Activated CD4-positive, alpha-beta T cell treated with anti-CD3 and anti-CD28 coated beads, Interleukin-2, amount 50 U/mL, for 1 hour (primary cell): ENCODE measurements at places on chromosomes 5 and 9.
A peak's percentile ranks its signal among the peaks of the same experiment; 100 is the strongest.

DNA sequence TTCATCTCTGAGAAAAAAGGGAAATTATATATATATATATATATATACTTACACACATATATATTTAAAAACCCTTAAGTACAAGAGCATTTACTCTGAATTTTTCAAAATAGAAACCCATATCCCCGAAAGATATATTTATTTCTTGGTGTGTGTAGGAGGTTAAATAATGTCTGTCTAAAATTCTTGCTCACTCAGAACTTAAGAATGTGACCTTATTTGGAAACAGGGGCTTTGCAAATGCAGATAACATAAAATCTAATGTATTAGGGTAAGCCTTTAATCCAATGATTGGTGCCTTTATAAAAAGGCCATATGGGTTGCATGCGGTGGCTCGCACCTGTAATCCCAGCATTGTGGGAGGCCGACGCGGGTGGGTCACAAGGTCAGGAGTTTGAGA lies 517.3 kb upstream of the TLE4 start:
- no peak for DNase-seq

- DNase-seq = no peak
Measured at GRCh38 chr5:71740015-71740753, 21.1 kb downstream of the CARTPT start.

- DNase-seq = no peak
Measured at GRCh38 chr5:148391422-148391821, 7.7 kb downstream of the FBXO38 start.

- no peak for DNase-seq
Measured at GRCh38 chr9:96453625-96454024, 3.7 kb downstream of the HABP4 start.

DNA sequence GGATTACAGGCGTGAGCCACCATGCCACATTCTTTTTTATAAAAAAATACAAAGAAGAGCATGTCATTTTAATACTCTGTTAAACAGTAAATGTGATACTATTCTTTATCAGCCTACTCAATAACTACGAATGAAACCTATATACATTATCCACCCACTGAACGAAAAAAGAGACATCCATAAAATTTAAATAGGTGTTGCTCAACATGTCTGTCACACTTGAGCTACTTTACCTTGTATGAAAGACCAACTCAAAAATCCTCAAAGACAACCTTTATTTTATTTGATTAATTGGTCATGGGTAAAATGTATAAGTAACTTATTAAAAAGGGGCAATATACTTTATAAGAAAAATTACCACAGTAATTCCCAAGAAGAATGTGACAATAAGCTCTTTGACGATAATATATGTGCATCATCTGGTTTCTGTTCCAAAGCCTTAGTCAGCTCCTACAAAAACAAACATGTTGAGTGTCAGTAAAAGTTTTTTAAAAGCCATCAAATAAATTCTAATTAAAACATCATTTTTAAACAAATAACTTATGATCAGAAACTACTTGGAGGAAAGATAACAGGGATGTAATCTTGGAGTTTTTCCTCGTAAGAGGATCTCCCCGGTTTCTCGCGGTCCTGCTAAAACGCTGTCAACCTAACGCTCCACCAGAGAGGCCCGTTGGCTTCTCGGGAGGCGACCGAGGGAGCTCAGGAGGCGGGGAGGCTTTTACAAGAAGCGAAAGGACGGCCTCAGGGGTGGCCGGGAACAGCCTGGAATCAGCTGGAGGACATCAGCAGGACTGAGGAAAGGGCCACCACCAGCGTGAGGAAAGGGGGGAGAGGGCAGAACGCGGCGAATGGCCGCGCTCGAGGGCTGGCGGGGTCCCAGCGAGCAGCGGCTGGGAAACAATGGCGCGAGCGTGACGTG lies 13.5 kb upstream of the ANKRD18B start:
- peak; percentile 20 for DNase-seq

GRCh38 chr5:89729623-89730301 lies 679.8 kb downstream of the CETN3 start:
- DNase-seq = no peak

GRCh38 chr9:72949244-72949582 lies 3.6 kb downstream of the ALDH1A1 start:
- DNase-seq = no peak

DNA sequence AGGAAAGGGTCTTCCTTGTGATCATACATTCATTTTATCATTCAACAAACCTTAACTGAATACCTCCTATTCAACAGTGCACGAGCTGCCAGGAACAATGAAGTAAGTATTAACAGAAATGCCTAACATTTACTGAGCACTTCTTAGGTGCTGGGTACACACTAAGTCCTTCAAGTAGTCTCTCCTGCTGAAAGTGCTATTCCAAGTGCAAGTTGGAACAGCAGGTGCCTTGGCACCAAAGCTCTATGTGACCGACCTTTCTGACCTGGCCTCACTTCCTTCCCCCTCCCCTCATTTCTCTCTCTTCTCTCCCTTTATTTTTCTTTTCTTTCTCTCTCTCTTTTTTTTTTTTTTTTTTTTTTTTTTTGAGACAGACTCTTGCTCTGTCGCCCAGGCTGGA lies 94.5 kb downstream of the GRIA1 start:
- DNase-seq = no peak

DNA sequence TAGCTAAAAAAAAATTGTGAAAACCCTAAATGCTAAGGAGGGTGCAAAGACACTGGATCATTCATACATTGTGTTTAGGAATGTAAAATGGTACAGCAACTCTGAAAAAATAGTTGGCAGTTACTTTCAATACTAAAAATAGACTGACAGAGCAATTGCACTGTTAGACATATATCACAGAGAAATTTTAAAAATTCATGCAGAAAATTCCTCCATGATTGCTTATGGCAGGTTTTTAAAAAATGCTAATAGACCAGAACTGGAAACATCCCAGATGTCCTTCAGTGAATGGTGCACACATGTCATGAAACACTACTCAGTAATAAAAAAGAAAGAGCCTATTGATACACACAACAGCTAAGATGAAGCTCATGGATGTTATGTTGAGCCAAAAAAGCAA lies 349.8 kb upstream of the DAB2 start:
- DNase-seq = no peak

GRCh38 chr5:19172926-19173470 lies 815.0 kb downstream of the CDH18 start:
- no peak for DNase-seq

GRCh38 chr9:81259896-81260295 lies 429.5 kb downstream of the TLE1 start:
- DNase-seq = no peak

DNA sequence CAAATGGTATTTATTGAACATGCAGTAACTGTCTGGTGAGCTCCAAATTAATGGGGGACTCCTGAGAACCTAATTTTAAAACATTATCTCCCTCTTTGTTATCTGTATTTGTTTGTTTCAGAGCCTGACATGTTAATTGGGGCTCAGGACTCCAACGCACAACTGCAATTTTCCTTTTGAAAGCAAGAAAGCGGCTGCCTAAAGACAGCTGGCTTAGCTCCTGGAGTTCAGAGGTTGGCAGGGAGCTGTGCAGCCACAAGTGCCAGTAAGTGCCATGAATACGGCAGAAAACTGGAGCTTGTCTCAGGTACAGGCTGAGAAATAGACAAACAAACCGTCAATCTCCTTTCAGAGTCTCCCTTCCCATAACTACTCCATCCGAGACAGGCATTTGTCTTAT lies 80.9 kb downstream of the PPP2R2B start:
- no peak for DNase-seq

DNA sequence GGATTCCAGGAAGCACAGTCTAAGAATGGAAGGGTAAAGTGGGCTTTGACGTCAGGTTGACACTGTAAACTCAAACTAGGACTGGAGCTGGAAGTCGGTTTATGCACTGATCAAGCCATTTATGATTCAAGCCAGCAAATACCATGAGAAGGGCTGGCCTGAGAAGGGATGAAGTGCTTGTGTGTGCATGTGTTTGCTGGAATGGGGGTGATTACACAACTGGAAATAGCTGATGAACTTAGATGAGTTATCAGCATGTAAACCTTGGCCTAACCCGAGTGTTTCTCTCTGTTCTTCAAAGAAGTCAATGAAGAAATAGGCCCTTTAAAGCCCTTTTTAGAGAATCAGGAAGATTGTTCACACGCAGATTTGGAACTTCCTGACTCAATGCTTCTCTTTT lies 287.6 kb downstream of the RFX3 start:
- no peak for DNase-seq

GRCh38 chr9:135249711-135250110 lies 162.2 kb downstream of the OLFM1 start:
- DNase-seq = no peak

- DNase-seq = no peak
Measured at GRCh38 chr9:79610019-79610631, 38.4 kb downstream of the TLE4 start.

- no peak for DNase-seq
Measured at GRCh38 chr5:62653001-62653863, 74.6 kb downstream of the LRRC70 start.

- DNase-seq = no peak
Measured at GRCh38 chr9:95157481-95158151, 159.9 kb downstream of the FANCC start.

- DNase-seq = no peak
Measured at GRCh38 chr5:124663101-124663506, 83.3 kb downstream of the ZNF608 start.

- no peak for DNase-seq
Measured at GRCh38 chr5:132271251-132272246, 14.1 kb downstream of the PDLIM4 start.

DNA sequence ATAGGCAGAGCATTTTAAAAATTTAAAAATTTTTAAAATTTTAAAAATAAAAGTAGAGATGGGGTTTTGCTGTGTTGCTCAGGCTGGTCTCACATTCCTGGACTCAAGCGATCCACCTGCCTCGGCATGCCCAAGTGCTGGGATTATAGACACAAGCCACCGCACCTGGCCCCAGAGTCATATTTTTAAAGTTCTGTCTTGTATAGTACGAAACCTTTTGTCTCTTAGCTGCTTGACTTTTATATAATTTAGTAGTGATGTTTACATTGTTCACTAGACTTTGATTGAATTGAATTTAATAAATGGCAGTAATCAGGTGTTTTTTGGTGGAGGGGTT lies 31.0 kb downstream of the LRRTM2 start:
- no peak for DNase-seq

- no peak for DNase-seq
Measured at GRCh38 chr5:38681029-38681706, 124.7 kb upstream of the LIFR start.

GRCh38 chr9:109815366-109815947 lies 35.5 kb downstream of the PALM2AKAP2 start:
- DNase-seq = no peak

DNA sequence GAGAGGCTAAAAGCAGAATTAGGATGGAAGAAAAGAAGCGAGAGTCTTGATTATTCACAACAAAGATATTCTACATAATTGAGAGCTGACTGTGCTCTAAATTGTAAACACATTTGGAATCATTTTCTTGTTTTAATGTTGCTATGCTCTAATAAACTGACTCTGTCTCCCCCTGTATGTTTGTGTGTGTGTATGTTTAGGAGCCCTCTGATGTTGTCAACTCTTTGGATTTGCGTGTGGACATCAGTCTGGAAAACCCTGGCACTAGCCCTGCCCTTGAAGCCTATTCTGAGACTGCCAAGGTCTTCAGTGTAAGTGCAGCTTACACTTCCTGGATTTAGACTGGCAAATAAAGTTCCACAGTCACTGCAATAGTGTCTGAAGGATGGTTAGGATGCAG lies 37.8 kb downstream of the MOCS2 start:
- no peak for DNase-seq

GRCh38 chr9:106312906-106313305 lies 550.1 kb upstream of the ZNF462 start:
- DNase-seq = no peak

- no peak for DNase-seq
Measured at GRCh38 chr5:123455640-123456039, 32.4 kb upstream of the CEP120 start.

DNA sequence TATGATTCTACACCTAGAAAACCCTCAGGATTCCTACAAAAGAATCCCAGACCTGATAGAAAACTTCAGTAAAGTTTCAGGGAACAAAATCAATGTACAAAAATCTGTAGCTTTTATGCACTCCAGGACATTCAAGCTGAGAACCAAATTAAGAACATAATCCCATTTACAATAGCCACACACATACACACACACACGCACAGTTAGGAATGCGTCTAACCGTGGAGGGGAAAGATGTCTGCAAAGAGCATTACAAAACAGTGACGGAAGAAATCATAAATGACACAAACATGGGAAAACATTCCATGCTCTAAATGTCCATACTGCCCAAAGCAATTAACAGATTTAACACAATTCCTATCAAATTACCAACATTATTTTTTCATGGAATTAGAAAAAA lies 51.4 kb upstream of the CAST start:
- DNase-seq = no peak

- no peak for DNase-seq
Measured at GRCh38 chr5:59856358-59856757, 37.2 kb downstream of the PDE4D start.

DNA sequence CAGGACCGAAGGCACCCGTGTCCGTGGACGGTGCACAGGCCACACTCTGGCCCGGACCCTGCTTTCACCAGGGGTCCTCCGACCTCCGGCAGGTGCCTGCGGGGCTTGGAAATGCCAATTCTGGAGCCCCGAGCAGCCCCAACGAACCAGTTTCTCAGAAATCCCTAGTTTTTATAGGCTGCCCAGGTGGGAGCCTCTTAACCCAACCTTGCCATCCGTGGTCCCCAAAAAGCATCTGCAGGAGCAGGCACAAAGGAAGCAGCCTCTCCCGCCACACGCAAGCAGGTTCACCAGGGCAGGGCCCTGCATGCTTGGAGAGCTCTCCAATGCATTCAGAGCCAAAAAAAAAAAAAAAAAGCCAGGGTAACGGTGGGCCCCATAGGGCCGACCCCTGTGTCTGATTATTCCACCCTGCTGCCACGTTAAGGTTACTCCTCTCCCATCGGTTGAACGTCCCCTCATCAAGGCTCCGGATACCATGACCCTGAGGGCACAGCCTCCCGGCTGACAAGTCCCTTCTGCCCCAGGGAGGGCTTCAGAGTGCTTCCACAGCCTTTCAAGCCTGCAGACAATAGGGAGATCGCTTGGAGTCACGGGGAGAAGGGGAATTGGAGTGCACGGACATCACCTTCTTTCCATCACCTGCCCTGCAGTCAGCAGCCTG lies 796 bp upstream of the TPRN start:
- DNase-seq = no peak

- DNase-seq = no peak
Measured at GRCh38 chr5:62718324-62718723, 139.7 kb downstream of the LRRC70 start.

- DNase-seq = no peak
Measured at GRCh38 chr5:137760719-137761516, 6.8 kb upstream of the HNRNPA0 start.

DNA sequence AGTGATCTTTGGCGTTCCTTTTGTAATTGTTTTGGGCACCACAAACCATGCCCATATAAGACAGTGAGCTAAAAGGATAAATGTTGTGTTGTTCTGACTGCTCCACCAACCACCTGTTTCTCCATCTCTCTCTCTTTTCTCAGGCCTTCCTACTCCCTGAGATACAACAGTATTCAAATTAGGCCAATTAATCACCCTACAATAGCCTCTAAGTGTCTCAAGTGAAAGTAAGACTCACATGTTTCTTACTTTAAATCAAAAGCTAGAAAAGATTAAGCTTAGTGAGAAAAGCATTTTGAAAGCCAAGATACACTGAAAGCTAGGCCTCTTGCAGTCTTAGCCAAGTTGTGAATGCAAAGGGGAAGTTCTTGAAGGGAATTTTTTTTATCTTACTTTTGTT lies 268.8 kb upstream of the NREP start:
- no peak for DNase-seq

- DNase-seq = peak; percentile 39
Measured at GRCh38 chr5:40409601-40410000, 270.1 kb upstream of the PTGER4 start.

- DNase-seq = no peak
Measured at GRCh38 chr5:137155261-137156000, 343.7 kb downstream of the SPOCK1 start.
